ENCODE measurements at places on chromosomes 7 and 10. TPM values are rescaled to one million over a fixed set of nuclear protein-coding genes. Genes with fewer than 3 reads are reported as not detected.

Gene GNAT3
- total RNA-seq, result not detected

Gene WDR86
- total RNA-seq, result 1.1 TPM

Gene CYP2C19
- total RNA-seq, result not detected

Gene NXPH1
- total RNA-seq, result not detected

Gene SRGN
- 41.5 TPM for total RNA-seq

Gene HOXA7
- total RNA-seq, result not detected

Gene STEAP4
- total RNA-seq, result 0.08 TPM

Gene ATAD1
- total RNA-seq, result 20.8 TPM

Gene FAM25C
- not detected for total RNA-seq

Gene ZNF487
- 2.8 TPM for total RNA-seq

Gene CLCN1
- not detected for total RNA-seq

Gene GRM3
- not detected for total RNA-seq

Gene SPDYE2B
- 0.12 TPM for total RNA-seq

Gene YAE1
- total RNA-seq, result 72.5 TPM
